A549 (cell line): ENCODE measurements at places on chromosomes 6 and 20.

- peak; percentile 49 for DNase-seq
These were observed 988 bp downstream of the TXNDC5 start for GRCh38 chr6:7909323-7910276.

DNA sequence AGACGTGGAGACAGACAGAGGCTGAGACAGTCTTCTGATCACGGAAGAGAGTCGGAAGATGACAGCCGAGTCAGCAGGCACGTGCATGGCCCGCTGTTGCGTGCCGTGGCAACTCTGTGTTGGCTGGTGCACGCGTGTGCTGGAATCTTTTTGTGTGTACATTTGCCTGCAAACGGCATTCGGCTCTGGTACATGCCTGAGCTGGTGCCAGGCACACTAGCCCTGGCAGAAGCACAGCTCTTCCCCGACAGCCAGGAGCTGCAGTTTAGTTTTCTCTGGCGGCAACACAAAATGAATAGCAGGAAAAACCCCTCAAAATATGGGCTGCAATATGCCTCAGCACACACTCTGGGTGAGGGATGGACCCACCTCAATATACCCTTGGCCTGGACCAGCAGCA lies 769 bp upstream of the PDYN start:
- no peak for DNase-seq

DNA sequence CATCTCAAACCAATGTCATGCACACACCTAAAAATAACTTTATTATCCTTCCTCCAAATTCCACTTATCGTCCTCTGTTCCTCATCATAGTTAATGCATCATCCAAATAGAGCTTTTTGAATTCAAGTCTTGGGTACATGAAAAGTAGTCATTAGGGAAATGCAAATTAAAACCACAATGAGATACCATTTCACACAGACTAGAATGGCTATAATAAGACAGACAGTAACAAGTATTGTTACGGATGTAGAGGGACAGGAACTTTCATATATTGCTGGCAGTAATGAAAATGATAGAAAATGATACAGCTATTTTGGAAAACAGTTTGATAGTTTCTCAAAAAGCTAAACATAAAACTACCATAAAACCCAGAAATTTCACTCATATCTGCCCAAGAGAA lies 59.1 kb downstream of the FHL5 start:
- DNase-seq, result no peak

- DNase-seq, result peak; percentile 36
These were observed 198.6 kb downstream of the DTNBP1 start for GRCh38 chr6:15464211-15464725.

DNA sequence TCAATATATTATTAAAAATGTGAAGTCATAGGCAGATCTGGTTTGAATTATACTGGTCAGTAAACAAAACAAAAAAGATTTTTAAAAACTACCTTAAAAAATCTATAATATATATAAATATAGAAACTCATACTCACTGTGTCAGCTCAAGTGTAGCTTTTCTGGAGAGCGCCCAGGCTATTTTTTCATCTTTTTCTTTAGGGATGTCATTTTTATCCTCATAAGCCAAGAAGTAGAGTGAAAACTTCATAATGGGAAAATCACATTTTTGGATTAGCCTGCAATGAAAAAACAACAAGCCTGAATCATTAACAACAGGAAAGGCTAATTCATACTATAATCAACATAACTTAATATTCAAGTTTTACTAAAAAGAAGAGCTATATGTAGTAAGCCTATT lies 18.7 kb downstream of the GLO1 start:
- DNase-seq, result no peak

DNA sequence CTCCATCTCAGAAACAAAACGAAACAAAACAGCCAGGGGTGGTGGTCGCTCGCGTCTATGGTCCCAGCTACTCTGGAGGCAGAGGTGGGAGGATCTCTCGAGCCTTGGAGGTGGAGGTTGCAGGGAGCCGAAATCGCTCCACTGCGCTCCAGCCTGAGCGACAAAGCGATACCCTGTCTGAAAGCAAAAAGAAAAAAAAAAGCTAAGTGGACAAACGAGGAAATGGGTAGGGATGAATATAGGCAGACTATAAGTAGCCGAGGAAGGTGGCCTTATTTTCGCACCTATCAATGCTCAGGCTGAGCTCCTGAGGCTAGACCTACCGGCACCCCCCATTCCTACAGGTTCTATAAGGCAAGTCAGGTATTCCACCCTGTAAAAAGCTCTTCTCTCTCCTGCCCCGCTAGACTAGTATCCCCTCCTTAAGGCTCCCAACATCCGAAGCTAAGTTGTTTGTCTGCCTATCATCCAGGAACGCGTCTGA lies 650 bp upstream of the CASP8AP2 start:
- no peak for DNase-seq

DNA sequence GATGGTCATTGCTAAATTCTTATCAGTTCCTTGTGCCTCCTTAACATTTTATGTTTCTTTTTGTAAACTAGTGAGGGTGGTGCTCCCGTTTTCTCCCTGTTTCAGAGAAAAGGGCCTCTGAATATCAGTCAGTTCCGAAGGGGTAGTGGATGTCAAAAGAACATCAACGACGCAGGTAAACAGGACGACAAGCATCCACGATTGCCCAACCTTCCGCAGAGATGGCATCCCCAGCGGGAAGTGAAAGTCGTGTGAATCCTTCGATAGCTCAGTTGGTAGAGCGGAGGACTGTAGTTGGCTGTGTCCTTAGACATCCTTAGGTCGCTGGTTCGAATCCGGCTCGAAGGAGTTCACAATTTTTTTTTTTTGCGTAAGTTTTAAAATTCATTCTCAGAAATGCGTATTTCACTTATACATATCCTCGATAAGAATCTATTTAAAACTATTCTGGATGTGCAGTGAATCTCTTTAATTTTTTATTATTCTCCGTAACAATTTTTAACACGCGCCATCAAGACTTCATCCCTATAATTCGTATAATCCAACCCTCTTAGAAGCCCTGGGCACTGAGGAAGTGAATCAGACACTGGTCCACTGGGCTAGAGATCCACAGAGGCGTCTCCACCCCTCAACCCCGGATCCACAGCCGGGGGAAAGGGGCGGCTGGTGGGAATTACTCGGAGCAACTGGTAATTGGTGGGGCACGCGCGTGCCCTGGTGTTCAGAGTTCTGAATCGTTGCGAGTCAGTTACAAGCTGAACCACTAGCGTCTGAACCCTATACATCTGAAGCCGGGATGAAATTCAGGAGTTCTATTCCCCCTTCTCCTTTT lies 27.9 kb upstream of the ABT1 start:
- peak; percentile 93 for DNase-seq

- DNase-seq, result no peak
These were observed 20.0 kb upstream of the SLC9A8 start for GRCh38 chr20:49792611-49793010.

GRCh38 chr6:161215193-161215592 lies 58.7 kb downstream of the AGPAT4 start:
- DNase-seq, result no peak

DNA sequence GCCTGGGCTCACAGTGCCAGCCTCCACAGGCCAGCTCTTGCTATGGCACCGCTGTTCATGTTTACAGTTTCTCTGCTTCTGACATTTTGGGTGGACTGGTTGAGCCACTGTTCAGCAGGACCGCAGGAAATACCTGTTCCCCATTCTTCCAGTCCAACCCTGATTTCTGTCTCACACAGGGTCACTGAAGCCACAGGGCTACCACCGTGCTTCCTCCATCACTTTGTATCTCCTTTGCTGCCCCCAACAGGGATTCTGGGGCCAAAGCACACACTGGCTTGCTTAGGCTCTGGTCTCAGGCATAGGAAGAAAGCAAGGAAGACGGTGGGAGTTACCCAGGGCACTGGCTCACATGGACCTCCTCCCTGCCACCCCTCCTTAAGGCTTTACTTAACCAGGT lies 164.5 kb downstream of the UNC5CL start:
- DNase-seq, result peak; percentile 13

GRCh38 chr20:2799688-2800520 lies 523 bp downstream of the CPXM1 start:
- no peak for DNase-seq

DNA sequence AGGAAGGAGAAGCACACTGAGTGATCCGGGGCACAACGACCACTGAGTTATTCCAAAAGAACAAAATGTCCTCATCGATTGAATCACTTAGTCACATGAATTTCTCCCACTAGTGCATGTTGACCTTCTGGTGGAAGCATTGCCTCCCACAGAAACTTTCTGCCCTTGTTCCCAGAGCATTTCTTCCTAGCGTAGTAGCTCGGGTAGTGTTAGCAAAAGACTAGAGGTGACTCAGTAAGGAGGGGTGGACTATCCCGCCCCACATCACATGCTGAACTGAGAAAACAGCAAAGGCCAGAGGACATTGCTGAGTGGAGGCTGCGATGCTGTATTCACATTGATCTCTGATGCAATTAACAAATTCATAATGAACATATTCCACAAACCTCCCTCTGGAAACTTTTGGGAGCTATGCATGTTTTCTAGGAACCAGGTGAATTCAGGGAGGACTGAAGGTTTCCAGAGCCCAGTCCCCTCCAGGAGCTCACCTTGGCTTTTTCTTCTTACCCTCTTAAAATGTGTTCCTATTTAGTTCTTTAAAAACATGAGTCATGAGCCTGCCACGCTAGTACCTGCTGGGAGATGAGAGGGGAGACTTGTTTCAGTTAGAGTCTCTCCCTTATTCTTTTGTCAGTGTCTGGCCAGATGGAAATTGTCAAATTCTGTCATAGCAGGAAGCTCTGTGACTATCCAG lies 507.9 kb downstream of the CDH26 start:
- DNase-seq, result no peak

GRCh38 chr6:158752613-158753012 lies 66.6 kb downstream of the EZR start:
- DNase-seq, result no peak

GRCh38 chr6:125793863-125794262 lies 3.1 kb downstream of the NCOA7 start:
- DNase-seq, result no peak

DNA sequence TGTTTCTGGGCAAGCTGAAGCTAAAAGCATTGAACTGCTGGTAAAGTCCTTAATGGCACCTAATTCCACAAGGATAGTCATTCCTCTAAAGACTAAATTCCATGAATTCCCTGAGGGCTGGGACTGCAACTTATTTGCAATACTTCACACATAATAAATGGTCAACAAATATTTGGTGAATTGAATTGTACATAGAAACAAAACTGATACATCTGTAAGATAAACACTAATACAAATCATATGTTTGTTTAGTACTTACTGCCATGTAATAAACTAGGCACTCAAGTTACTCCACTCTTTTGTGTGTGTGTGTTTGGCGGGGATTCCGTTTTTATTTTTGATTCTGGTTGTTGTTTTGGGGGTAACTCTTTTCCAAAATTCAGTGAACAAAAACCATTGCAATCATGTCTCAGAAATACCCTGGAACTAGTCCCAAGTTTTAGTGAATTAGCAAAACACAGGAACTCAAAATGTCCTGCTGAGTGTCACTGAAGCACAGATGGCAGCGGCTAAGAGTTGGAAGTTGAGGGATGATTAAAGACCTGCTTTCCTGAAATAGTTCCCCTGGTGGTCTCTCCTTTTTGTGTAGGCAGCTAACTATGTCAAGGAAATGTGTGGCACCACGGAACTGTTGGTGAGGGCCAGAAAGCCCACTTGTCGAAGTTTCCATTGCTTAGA lies 74.8 kb upstream of the SNRPB2 start:
- DNase-seq, result no peak

DNA sequence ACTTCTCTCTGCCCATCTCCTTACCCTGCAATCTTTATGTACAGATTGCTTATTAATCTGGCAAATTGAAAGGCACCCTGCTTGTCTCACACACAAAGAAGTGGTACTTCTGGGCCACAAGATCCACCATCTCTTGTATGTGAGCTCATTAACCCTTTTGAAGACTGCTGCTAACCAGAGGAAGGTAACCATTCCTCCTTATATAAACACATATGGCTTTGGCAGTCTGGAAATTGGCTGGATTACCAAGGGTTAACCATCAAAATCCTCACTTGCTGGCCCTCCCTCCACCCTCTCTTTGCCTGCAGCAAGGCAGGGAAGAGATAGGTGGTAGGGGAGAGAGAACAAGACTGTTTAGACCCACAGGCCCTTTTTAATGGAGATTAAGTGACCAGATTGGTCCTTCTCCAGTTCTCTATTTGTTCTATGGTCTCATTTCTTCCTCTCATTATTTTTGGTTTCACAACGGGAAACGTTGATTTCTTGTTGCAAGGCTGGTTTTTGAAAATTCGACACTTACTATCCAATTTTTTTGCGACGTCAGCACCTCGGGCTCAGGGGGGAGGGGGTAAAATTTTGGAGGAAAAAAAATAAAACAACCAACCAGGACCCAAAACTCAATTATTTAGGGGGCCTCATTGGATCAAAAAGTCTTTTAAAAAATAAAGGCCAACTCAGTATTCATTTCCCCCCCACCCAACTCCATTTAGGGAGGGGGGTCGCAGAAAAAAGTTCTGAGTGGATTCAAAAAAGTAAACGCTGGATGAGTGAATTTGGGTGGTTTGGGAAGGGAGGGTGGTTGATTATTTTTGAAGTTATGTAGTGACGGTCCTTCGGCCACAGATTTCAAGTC lies 859 bp downstream of the PPP1R10 start:
- DNase-seq, result peak; percentile 60

DNA sequence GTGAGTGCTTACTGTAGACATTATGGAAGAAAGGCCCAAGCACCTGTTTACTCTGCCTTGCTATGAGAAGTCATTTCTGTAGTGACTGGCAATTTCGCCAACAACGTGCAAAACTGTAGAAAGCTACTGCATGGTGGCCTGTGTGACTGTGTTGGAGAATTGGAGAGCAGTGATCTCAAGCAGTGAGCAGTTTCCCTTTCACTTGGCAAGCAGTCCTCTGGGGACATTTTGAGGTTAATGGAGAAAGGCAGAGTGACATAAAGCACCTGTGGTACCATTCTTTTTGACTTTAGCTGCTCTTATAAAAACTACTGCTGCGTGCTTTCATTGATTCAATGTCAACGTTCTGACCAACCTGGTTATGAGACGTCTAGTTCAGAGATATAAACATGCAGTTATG lies 382.6 kb upstream of the JAG1 start:
- DNase-seq, result no peak

DNA sequence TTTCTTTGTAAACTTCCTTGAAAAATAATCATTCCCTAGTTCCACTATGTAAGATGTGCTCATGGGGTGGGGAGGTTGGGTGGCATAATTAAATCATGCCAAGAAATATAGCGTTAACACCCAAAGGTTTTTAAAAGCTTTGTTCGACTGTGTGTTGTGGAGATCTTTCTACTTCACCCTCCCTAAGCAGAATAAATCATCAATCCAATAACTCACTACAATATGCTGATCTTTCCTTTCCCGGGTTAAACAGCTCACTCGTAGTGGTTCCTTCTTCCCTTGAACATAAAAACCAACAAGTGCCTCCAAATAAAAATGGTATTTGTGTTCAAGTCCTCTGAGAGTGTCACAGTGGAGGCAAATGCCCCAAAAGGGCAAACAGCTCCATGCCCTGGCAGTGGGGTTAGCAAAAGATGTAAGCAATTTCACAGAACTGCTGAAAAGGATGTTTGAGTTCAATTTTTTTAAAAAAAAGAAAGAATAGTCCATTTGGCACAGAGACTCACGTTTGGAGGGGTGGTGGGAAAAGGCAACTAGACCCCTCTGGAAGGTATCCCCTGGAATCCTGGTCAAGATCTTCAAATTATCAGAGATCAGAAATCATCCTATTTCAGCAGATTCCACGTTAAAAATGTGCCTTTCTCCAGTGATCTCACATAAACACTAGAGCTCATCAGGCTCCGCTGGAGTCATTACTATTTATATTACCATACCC lies 99.1 kb downstream of the TFAP2A start:
- DNase-seq, result no peak
